Amygdala (tissue), 56 donors: ENCODE measurements at places on chromosomes 5 and 9.

- DNase-seq: no peak
Measured at GRCh38 chr5:163867738-163868137, 362.3 kb downstream of the MAT2B start.

- no peak for DNase-seq
Measured at GRCh38 chr9:35426627-35427026, 63.3 kb upstream of the RUSC2 start.

GRCh38 chr5:153515301-153515700 is 24.8 kb downstream of the GRIA1 start:
- DNase-seq: no peak

- no peak for DNase-seq
Measured at GRCh38 chr5:53923961-53924360, 363.5 kb downstream of the NDUFS4 start.

DNA sequence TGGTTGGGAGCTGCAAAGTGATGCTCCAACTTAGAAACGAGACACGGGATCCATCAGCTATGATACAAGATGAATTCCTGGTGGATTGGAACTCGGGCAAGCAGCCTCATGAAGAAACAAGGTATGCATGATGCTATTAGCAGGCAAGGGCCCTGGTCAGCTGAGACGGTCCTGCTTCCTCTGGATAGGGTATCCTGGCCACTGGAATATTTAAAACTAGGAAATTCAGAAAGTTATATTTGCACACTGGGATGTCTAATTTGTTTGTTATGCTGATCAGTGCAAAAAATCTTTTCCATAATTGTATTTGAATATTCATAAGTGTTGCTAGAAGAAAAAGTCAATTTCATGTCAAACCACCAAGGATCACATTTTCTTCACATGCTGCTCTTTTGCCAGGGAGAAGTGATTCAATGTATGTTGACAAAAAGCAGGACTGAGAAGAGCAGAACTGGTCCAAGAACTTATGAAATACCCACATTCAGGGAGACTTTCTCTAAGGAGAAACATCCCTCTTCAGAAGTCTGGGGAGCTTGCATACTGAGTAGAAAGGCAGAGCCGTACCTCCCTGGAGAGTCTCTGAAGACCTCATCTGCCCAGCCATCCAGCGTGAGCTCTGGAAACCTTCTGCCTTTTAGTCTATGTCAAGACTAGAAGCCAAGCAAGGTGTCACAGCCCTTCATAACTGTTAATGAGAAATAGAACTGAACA is 6.7 kb upstream of the NXNL2 start:
- no peak for DNase-seq

- no peak for DNase-seq
Measured at GRCh38 chr9:136529516-136530460, 16.1 kb downstream of the NOTCH1 start.

GRCh38 chr9:136394312-136395019 is 5.5 kb downstream of the SNAPC4 start:
- DNase-seq: no peak

- DNase-seq: no peak
Measured at GRCh38 chr5:150618588-150619281, 21.7 kb upstream of the SYNPO start.

- DNase-seq: no peak
Measured at GRCh38 chr5:55694152-55694830, 17.8 kb downstream of the SLC38A9 start.

- no peak for DNase-seq
Measured at GRCh38 chr5:33888587-33888986, 3.2 kb downstream of the ADAMTS12 start.

- DNase-seq: no peak
Measured at GRCh38 chr5:56757077-56757476, 58.3 kb upstream of the MAP3K1 start.

DNA sequence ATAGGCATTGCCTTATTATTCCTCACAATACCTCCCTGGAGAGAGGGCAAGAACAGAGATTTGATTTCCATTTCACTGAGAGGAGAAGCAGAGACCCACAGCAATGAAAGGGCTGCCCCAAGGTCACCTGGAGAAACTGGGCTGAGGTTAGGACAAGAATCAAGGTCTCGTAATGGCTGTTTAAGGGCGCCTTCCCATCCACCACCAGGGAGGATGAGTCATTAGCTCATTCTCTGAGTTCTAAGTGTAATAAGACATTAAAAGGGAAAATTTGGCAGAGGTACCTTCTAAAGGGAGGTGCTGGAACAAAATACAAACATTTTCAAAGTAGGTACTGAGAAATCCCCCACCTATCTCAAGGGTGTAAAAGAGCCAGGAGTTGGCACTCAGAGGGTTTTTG is 52.6 kb upstream of the TCERG1 start:
- no peak for DNase-seq

GRCh38 chr5:135604056-135604455 is 25.3 kb upstream of the CXCL14 start:
- DNase-seq: no peak

GRCh38 chr5:123119334-123119986 is 30.4 kb downstream of the PRDM6 start:
- DNase-seq: no peak

GRCh38 chr9:38311382-38312270 is 80.9 kb upstream of the ALDH1B1 start:
- no peak for DNase-seq
